ENCODE measurements at places on chromosomes 1 and 21.
A peak's percentile ranks its signal among the peaks of the same experiment; 100 is the strongest.

GRCh38 chr1:99539131-99539530, 106.8 kb upstream of the PALMD start:
- no peak for DNase-seq

DNA sequence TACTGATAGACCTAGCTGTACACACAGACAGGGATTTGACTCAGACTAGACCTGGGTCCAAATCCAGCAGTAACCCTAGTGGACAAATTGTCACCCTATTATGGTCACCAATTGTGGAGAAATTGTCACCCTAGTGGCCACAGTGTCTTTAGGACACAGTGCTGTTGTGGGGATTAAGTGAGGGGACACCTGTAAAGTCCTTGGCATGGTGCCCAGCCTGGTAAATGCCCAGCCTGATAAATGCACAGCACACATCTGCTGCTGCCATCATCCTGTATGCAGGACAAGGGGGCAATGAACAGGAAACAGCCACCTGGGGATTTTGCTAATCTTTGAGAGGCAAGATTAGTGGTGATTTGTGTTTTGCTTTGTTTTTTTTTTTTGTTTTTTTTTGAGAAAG, 2.3 kb downstream of the TMEM61 start:
- DNase-seq: no peak

DNA sequence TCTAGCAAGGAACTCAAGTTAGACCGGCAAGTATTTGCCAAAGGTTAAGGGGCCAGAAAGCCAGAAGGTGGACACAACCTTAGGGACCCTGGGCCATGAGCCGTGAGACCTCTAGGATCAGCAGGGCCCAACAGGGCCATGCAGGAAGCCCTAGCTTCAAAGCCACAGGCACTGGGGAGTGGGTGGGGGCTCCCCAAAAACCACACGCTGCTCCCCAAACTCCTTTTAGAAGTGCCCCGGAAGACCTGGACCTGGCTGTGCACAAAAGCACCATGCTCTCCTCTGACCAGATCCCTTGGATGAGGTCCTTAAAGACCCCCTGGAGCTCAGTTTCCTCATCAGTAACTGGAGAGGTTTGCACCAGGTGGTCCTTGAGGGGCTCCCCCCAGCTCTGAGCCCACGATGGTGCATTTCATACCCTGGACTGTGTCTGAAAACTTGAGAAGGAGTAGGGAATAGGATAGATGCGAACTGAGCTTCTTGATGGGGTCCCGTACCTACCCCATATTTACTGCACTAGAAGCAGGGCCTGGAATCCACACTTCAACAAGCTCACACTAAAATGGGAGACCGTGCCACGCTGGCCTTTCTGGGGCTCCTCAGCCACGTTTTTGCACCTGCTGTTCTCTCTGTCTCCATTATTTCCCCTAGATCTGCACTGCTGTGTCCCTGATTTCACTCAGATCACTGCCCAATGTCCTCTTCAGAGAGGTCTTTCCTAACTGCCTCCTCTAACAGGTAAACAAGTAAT, 40.6 kb upstream of the LBR start:
- DNase-seq: peak; percentile 15

DNA sequence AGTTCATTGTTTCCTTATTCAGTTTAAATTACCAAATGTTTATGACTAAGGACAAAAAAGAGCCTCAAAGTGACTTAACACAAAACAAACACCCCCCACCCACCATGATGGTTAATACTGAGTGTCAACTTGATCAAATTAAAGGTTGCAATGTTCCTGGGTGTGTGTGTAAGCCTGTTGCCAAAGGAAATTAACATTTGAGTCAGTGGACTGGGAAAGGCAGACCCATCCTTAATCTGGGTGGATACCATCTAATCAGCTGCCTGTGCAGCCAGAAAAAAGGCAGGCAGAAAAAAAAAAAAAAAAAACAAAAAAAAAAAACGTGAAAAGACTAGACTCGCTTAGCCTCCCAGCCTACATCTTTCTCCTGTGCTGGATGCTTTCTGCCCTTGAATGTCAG, 543.4 kb downstream of the NEGR1 start:
- DNase-seq: no peak

DNA sequence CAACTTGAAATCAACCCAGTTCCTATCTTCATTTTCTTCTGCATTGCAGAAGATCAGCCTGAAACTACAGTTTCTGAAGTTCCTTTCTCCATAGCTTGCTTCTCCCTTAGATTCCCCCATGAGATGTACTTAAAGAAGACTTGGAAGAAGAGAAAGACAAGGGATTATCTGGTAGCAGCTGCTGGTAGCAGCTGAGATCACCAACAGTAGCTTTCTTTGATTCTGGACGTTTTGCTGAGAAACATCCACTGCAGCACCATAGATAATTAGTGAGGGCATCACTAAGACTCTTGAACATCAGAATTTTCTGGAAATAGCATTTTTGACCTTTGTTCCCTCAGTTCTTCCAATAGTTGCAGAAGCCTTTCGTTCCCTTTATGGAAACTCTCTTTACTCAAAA, 465 bp upstream of the CFHR3 start:
- no peak for DNase-seq

- DNase-seq: no peak
These were observed at the start of gene LRRC39 for GRCh38 chr1:100178091-100178490. Gene LRRC39 (minus strand): TSS chr1:100178256. CDS start chr1:100168516, 9,740 bp downstream.
